ENCODE measurements at places on chromosomes 1 and 21. TPM values are rescaled to one million over a fixed set of nuclear protein-coding genes. Genes with fewer than 3 reads are reported as not detected.

The FCRL6 gene
- not detected for total RNA-seq

The CFAP141 gene
- total RNA-seq, result not detected

The TNFRSF1B gene
- total RNA-seq, result 65.9 TPM

The IL12RB2 gene
- 0.48 TPM for total RNA-seq

The PADI3 gene
- not detected for total RNA-seq

The PPFIA4 gene
- 0.16 TPM for total RNA-seq

The CRP gene
- not detected for total RNA-seq

The KLHL12 gene
- 22.8 TPM for total RNA-seq

The PAX7 gene
- not detected for total RNA-seq

The CCDC185 gene
- not detected for total RNA-seq

The GJB3 gene
- not detected for total RNA-seq

The UBXN10 gene
- not detected for total RNA-seq

The MYOM3 gene
- total RNA-seq, result 0.18 TPM

The EDARADD gene
- total RNA-seq, result not detected

The LCE1B gene
- not detected for total RNA-seq

The PLD5 gene
- not detected for total RNA-seq
